Activated T-helper 17 cell treated with anti-CD3 and anti-CD28 coated beads, Interleukin-2, amount 50 U/mL, for 72 hours (primary cell): ENCODE measurements at places on chromosomes 4 and X. TPM values are rescaled to one million over a fixed set of nuclear protein-coding genes. Genes with fewer than 3 reads are reported as not detected.

DNA sequence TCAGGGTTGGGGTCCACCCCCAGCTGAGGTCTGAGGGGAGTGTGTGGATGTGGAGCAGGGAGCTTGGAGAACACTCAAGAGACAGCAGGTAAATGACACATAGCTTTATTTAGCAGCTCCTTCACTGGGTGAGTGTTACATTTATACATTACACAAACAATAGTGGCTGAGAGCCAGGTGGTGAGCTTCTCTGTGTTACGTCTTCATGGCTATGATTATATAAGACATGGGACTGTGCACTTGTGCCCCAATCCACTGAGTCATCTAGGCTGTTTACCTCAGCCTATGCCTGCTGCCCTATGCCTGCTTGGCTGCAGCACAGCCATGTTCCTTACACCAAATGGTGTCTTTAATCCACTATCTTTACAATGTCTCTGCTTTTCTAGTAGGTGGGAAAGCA, 459.6 kb downstream of the AFF2 start:
- no peak overlapping the region for H3K27ac ChIP-seq
- H3K4me1 ChIP-seq, result no peaks in the 10 kb centered on the region
- H3K36me3 ChIP-seq, result no peaks in the 10 kb centered on the region
- ATAC-seq, result no peak
- no peak overlapping the region for H3K4me3 ChIP-seq

SMARCA1 gene
- 0.53 TPM for total RNA-seq

DNA sequence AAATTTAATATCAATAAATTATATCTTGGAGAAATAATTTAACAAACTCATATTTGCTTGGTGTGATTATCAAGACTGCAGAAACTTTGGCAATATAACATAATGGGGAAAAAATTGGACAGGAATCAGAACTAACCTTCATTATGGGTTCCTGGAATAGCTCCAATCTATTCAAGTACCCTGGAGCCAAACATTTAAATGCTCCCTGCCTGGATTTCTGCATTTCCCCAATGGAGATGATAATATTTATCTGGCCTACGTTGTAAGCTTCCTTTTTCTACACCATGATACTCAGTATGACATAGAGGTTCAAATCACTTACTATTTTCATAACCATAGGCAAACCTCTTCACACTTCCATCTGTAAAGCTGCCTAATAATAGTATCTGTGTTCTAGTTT, 326.8 kb downstream of the TRIML1 start:
- no peak for ATAC-seq
- H3K4me1 ChIP-seq, result no peaks in the 10 kb centered on the region
- H3K27ac ChIP-seq, result no peak overlapping the region
- H3K36me3 ChIP-seq, result no peaks in the 10 kb centered on the region

DNA sequence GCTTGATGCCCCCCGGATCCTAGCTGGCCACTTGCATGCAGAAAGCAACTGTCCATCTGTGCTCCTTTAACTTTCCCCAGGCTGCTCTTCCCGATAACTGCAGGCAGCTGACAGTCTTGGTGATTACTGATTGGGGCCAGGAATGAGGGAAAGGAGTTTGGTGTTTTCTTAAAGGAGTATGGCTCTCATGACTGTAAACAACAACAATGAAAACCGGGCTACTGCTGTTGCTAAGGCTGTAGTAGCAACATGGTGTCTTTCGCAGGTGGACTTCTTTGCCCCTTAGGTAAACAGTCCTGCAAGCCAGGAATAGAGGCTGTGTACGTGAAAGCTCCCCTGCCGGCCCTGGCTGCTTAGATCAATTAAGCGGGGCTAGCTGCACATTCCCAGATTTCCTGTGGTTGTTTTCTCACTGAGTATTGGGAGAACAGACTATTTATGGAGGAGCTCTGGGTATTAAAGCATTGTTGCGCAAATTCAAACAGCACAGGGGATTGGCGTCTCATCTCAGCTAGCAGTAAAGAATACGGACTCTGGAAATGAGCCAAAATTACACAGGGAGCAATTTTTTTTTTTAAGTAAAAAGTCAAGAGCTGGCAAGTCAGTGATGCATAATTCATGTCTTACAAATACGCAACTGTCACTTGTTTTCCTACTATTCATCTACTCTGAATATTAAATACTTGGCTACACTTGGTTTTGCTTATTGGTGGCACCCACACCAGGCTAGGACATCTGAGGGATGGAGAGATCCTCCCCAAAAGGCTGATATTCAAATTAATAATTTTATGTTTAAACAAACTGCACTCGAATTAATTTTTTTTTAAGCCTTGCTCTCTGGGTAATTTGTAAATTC, 61.6 kb upstream of the NAP1L5 start:
- no peaks in the 10 kb centered on the region for H3K27me3 ChIP-seq
- no peak for ATAC-seq
- no peak overlapping the region for H3K27ac ChIP-seq
- peaks cover 11% of the 10 kb centered on the region for H3K4me1 ChIP-seq
- H3K36me3 ChIP-seq, result peaks cover 67% of the 10 kb centered on the region
- H3K4me3 ChIP-seq, result no peak overlapping the region

DNA sequence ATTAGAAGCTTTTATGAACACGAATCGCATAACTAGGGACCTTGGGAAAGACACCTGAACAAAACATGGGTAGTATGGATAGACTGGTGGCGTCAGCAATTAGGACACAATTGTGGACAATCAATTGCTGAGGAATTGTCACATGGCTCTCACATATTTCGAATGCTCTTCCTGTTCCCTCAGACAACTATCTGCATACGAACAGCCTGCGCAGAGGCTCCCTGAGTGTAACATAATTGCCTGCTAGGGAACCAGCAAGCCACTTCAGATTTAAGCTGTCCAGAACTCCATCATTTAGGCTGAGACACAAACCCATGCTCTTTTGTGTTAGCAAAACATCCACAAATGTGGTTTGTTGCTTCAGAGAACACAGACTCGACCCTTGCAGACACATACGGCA, 160.8 kb downstream of the MGST2 start:
- H3K4me1 ChIP-seq, result peaks cover 3% of the 10 kb centered on the region
- no peak overlapping the region for H3K27ac ChIP-seq
- peaks cover 5% of the 10 kb centered on the region for H3K27me3 ChIP-seq

GRCh38 chr4:176845636-176846035, 52.9 kb upstream of the VEGFC start:
- H3K27ac ChIP-seq, result no peak overlapping the region
- no peaks in the 10 kb centered on the region for H3K36me3 ChIP-seq
- no peak for ATAC-seq
- no peaks in the 10 kb centered on the region for H3K27me3 ChIP-seq
- H3K4me3 ChIP-seq, result no peak overlapping the region
- H3K4me1 ChIP-seq, result no peaks in the 10 kb centered on the region

GRCh38 chr4:176438401-176438800, 118.6 kb downstream of the SPCS3 start:
- no peak for ATAC-seq
- no peak overlapping the region for H3K4me3 ChIP-seq
- no peak overlapping the region for H3K27ac ChIP-seq
- no peaks in the 10 kb centered on the region for H3K36me3 ChIP-seq
- H3K4me1 ChIP-seq, result no peaks in the 10 kb centered on the region
- no peaks in the 10 kb centered on the region for H3K27me3 ChIP-seq

- no peak overlapping the region for H3K4me3 ChIP-seq
- no peaks in the 10 kb centered on the region for H3K36me3 ChIP-seq
- H3K27ac ChIP-seq, result no peak overlapping the region
- no peaks in the 10 kb centered on the region for H3K4me1 ChIP-seq
- H3K27me3 ChIP-seq, result no peaks in the 10 kb centered on the region
Observed at GRCh38 chrX:116379854-116380253, 56.6 kb upstream of the SLC6A14 start.

- no peak overlapping the region for H3K4me3 ChIP-seq
- no peaks in the 10 kb centered on the region for H3K36me3 ChIP-seq
- H3K27me3 ChIP-seq, result peaks cover 4% of the 10 kb centered on the region
Observed at GRCh38 chr4:79848329-79848728, 224.7 kb downstream of the ANTXR2 start.

ZNF185 gene
- 2.3 TPM for total RNA-seq

DCLK2 gene
- 0.06 TPM for total RNA-seq

DNA sequence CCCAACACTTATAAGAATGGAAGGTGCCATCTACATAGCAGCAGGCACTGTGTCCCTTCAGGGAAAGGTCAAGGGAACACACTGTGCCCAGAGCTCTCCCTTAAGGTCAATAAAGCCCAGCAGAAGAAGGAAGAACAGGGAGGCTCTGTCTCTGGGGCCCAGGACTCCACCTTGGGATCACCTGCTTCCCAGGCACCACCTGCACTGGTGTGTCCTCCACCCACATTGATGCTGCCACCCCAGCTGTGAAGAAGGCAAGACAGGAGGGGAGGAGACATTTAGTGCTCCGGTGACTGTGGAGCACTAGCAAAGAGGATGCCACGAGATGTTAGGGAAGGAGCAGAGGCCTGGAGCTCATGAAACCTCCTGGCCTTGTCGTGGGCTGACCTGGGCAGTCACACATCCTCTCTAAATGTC, 53.4 kb downstream of the FHDC1 start:
- H3K27me3 ChIP-seq, result no peaks in the 10 kb centered on the region
- no peak for ATAC-seq

DNA sequence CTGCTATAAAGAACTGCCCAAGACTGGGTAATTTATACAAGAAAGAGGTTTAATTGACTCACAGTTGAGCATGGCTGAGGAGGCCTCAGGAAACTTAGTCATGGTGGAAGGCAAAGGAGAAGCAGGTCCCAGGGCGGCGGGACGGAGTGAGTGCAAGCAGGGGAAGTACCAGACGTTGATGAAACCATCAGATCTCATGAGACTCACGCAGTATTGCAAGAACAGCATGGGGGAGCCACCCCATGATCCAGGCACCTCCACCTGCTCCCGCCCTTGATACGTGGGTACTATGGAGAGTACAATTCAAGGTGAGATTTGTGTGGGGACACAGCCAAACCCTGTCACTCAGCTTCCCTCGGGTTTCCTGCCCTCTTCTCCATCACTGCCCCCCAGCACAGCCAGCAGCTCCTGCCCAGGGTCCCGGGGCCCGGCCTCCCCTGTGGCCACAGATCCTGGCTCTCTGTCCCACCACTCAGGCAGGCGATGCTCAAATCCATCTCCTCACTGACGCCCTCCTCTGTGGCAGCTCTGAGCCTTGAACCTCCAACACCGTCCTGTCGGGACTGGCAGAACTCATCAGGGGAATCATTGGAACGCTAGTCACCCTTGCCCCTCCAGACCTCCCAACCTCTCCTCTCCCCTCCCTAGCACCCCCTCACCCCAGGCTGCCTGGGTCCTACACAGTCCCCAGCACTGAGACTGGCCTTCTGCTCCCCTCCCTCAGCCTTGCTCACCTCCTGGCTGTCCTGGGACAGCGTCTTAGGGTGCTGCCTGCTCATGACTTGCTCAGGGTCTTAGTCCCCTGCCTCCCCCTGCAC, 37.6 kb downstream of the FGFRL1 start:
- peaks cover 5% of the 10 kb centered on the region for H3K36me3 ChIP-seq
- no peak overlapping the region for H3K27ac ChIP-seq
- ATAC-seq, result peak; percentile 91

DNA sequence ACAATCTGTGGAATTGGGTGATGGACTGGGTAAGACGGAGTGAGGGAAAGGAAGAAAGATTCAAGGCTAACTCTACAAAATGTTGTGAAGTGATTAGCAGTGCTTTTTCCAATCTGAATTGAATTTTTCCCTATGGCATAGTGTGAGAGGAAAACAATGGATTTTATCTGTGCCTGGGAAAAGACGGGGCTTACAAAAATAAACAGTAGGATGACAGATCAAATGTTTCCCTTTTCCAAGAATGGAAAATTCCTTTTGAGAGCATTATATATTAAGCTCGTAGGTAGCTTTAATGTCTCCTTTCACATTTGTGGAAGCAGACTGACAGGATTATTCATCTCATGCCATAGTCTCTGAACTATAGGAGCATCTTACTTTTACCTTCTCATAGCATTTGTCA, 27.8 kb downstream of the ATP11C start:
- ATAC-seq, result no peak
- H3K27me3 ChIP-seq, result no peaks in the 10 kb centered on the region
- H3K36me3 ChIP-seq, result no peaks in the 10 kb centered on the region
- H3K4me1 ChIP-seq, result peaks cover 16% of the 10 kb centered on the region
- no peak overlapping the region for H3K27ac ChIP-seq

DNA sequence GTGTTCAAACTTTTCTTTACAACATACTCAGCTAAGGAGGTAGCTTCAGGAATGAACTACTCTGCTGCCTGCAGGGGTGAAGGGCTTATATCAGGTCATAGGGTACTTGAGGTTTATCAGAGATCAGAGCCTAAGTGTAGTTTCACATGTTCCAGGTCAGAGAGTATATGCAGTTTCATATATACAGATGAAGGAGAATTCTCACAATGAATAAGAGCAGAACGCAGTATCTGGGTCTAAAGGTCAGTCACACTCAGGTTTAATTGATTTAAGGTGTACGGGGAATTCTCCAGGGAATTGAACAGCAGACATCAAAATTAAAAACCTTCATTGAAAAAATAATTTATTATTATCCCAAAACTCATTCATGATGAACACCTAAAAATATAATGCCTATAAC, 700.6 kb downstream of the TECRL start:
- no peak overlapping the region for H3K4me3 ChIP-seq
- H3K27me3 ChIP-seq, result no peaks in the 10 kb centered on the region
- no peaks in the 10 kb centered on the region for H3K4me1 ChIP-seq
- H3K36me3 ChIP-seq, result no peaks in the 10 kb centered on the region

ARX gene
- total RNA-seq, result not detected

GRCh38 chrX:9515973-9516538, 51.2 kb downstream of the TBL1X start:
- no peak overlapping the region for H3K4me3 ChIP-seq
- ATAC-seq, result peak; percentile 52
- no peak overlapping the region for H3K27ac ChIP-seq
- H3K27me3 ChIP-seq, result no peaks in the 10 kb centered on the region

- no peak for ATAC-seq
- no peak overlapping the region for H3K4me3 ChIP-seq
- no peaks in the 10 kb centered on the region for H3K4me1 ChIP-seq
- H3K27ac ChIP-seq, result no peak overlapping the region
Observed at GRCh38 chr4:89420507-89420906, 112.9 kb upstream of the GPRIN3 start.
